Posterior vena cava (tissue), 2 donors: ENCODE measurements at places on chromosomes 12 and 14. TPM values are rescaled to one million over a fixed set of nuclear protein-coding genes. Genes with fewer than 3 reads are reported as not detected.
A peak's percentile ranks its signal among the peaks of the same experiment; 100 is the strongest.

The RILPL1 gene
- total RNA-seq, result 20.7 TPM

DNA sequence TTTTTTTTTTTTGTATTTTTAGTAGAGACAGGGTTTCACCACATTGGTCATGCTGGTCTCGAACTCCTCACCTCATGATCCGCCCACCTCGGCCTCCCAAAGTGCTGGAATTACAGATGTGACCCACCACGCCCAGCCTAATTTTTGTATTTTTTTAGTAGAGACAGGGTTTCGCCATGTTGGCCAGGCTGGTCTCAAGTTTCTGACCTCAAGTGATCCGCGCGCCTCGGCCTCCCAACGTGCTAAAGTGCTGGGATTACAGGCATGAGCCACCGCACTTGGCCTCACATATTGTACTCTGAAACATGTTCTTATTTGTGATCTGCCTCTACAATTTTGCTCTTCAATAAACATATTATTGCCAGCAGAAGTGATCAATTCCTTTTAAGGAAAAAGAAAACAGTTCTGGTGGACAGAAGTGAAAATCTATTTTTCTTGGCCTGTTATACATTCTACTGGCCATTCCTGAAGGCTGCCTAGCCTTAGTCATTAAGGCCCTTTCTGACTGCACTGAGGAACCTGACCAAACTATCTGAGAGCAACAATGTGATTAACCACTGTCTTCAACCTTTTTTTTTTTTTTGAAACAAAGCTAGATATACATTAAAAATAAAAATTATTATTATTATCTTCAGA, 36.1 kb downstream of the SNX6 start:
- peak; percentile 90 for DNase-seq

The MUCL1 gene
- total RNA-seq, result not detected

GRCh38 chr12:85971800-85972199, 97.7 kb downstream of the NTS start:
- no peak for DNase-seq

GRCh38 chr14:22026527-22026926, 352.9 kb upstream of the OR4E1 start:
- no peak for DNase-seq

The KRT7 gene
- total RNA-seq, result 6.8 TPM

The VDR gene
- total RNA-seq, result 10.2 TPM

The SIRT4 gene
- total RNA-seq, result 0.69 TPM

GRCh38 chr14:103526247-103526913, 2.6 kb upstream of the TRMT61A start:
- DNase-seq, result no peak

GRCh38 chr12:27338473-27338872, 5.8 kb downstream of the BMAL2 start:
- no peak for DNase-seq

- no peak for DNase-seq
Measured at GRCh38 chr12:176321-177181, 37.4 kb downstream of the SLC6A12 start.

The ACSM4 gene
- not detected for total RNA-seq

DNA sequence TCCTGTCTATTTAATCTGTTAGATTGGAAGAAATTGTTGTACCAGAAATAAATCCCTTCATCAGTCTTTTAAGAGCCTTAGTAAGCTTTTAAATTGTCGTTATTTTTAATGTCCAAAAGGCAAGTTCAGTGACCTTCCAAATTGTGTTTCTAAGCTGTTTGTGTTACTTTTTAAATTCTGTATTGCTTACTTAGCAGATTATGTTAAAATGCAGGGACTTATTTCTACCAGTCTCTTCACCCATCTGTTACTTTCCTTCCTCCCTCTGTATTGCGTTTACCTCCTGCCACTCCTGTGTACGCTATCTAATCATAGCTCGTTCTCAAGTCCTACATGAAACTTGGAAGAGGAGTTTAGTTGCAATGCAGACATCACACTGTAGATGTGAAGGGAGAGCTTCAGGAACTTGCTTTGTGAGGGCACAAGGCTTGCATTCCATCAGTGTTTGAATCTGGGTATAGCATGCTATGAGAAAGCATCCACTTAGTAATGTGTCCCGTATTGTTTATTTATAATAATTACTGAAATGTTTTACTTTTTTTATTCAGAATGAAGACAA, 406.5 kb upstream of the RGS6 start:
- no peak for DNase-seq

The C12orf56 gene
- total RNA-seq, result not detected

The ENDOU gene
- 1.7 TPM for total RNA-seq

The MYO1H gene
- not detected for total RNA-seq

DNA sequence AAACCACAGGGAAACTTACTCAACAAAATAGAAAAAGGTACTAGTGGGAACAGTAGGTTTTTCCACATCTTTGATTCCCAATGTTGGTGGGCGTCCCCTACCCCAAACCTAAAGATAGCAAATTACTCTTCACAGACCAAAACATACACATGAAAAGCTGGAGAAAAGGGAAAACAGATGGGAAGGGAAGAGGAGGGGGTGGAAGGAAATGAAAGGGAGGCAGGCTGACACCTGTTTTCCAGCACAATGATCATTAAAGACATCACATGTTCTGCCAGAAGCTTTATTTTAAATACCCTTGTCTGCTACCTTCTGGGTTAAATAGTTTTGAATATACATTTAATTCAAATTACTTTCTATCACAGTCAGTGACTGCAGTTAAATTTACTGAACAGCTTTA, 1617.9 kb upstream of the SEL1L start:
- no peak for DNase-seq

DNA sequence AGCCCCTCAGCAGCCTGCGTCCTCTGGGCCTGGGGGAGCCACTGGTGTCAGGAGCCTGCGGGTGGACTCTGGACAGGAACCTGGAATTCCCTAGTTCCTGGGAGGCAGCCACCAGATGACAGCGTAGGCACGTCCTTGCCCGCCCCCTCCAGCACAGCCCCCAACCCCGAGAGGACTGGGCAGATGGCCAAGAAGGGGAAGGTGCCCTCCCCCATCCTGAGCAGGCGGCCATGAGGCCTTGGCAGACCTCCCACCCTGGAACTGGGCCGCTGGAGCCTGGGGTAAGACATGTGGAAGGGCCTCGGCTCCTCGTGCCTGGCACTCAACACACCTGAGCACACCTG, 60.4 kb upstream of the FBRSL1 start:
- no peak for DNase-seq

The RNF212B gene
- not detected for total RNA-seq

The CLEC4C gene
- total RNA-seq, result not detected

DNA sequence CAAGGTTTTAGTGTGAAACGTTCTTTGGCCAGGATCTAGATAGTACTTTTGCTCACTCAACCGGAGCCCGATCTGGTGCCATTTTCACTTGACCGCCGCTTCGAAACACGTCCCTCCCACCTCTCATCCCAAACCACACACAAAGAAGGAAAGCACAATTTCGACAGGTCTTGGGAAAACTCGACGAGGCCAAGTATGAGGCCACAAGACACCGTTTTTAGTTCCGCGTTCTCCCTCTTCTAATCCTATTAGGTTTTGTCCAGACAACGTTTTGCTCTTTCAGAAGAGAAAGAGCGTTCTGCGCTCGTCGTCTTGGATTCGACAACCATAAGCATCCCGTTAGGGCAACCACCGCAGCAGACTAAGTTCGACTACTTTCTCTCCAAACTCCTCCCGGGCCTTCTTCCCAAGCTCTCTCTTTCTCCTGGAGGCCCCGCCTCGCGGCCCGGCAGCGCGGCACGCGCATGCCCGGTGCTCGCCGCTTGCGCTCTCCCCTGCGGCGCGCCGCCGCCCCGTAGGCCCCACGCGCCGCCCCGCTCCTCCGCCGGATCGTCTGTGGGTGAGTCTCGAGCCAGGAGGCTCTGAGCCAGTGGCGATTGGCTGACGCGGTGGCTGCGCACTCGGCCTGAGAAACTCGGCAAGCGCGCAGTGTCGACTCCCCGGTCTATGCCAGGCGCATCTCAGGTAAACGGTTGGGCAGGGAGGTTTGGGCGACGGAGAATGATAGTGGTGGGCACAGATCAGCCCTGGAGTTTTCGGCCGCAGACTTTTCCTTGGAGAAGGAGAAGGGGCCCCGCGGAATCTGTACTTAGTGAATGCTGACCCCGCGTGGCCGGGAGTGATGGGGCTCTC, at the start of gene MIPOL1:
Gene MIPOL1, plus strand, starts transcription at position 517 of the 852 bp plus-strand sequence. CDS start 49,952 bp downstream, outside the sequence.
- DNase-seq, result peak; percentile 93

DNA sequence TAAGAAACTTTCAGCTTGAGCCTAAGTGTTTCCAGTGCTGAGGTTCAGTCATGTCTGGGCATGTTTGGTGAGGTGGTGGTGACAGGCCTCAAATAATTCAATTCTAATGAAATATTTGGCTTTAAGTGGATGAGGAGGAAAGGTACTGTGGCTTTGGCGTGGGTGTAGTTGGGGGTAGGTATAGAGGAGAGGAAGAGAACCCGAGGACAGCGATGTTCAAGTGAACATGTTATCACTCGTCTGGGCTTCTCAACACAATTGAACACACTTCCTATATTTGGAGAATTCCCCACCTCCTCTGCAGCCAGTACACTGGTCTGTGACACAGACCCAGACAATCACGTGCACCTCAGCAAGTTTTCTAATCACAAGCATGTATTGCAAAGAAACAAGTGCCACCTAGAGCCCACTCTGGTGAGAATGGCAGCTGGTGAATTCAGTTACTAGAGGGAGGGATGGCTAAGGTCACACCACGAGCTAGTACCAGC, 53.0 kb downstream of the IFNG-AS1 start:
- no peak for DNase-seq

- peak; percentile 92 for DNase-seq
Measured at GRCh38 chr12:124609041-124609989, 41.9 kb upstream of the NCOR2 start.

DNA sequence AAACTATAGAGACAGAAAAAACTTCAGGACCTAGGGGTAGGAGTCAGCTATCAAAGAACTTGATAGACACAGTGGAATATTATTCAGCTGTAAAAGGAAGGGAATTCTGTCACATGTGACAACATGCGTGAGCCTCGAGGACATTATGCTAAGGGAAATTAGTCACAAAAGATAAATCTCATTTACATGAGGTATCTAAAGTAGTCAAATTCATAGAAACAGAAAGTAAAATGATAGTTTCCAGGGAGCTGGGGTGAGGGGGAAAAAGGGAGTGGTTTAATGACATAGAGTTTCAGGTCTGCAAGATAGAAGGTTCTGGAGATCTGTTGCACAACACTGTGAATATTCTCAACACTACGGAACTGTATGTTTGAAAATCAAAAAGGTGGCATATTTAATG, 50.0 kb upstream of the PRIMA1 start:
- no peak for DNase-seq

GRCh38 chr14:33452995-33453394, 497.9 kb downstream of the EGLN3 start:
- no peak for DNase-seq

DNA sequence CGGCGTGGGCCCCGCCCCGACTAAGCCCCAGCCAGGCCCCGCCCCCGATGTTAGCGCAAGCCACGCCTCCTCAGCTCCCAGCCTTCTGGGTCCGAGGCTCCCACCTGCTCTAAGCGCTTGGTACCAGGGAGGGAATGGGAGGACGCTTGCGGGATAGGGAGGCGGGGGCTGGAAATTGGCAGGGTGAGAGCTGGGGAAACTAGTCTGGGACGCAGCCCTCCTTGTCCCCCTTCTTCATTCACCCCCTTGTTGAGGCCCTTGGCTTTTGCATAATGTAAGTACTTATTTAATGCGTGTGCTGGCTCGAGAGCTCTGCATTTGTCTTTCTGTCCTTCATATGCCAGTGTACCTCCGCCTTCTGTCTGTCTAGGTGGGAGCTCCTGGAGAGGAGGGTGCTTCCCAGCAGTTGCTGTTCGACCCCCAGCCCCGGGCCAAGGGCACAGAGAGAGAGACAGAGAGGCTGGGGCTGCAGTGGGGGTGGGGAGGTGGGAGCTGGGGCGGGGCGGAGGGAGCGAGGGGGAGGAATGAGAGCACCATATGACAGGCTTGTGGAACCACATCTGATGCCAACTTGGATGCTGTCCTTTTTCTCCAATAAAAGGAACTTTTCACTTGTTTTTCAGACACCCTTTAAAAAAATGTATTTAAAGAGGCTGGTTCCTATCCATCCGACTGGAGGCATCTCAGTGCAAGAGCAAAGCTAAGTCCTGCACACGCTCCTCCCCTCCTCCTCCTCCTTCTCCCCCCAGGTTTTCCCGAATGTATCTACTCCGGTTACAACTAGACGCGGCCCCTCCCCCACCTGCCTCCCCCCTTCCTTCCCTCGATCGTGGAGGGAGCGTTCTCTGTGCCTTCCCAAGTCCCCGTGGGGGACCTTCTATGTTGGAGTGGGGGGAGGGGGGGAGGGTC, 25.6 kb upstream of the MAP1LC3B2 start:
- DNase-seq, result peak; percentile 93
